ENCODE measurements at places on chromosomes 1 and 21.
A peak's percentile ranks its signal among the peaks of the same experiment; 100 is the strongest.

DNA sequence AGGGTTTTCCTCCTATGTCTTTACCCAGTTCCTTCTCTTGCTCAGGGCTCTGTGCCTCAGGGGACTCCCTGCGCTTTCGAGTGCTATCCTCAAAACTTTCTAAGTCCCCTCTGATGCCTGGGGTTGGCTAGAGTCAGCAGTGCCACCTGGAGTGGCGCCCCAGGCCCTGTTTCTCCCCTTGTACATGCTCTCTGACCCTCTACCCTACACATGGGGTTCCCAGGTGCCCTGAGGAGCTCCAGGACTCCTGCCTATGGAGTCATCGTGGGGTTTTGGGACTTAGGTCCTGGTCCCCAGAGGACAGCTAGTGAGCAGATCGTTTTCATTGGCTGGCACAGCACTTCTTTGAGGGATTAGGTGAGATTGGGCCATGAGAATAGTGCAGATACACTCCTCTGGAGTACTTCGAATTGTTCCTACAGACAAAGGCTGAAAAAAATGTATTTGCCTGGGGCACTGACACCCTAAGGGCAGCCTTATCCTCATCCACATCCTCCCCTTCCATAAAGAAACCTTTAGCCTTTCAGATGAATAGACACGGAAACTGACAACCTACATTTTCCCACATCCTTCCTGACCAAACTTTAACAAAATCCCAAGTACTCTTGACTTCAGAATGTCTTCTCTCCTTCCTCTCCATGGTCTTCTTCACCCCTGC is 41.5 kb downstream of the LGR6 start:
- DNase-seq = no peak

- DNase-seq = no peak
Measured at GRCh38 chr1:50605186-50605875, 182.1 kb upstream of the DMRTA2 start.

- no peak for DNase-seq
Measured at GRCh38 chr1:111221633-111222291, 5.8 kb upstream of the CHI3L2 start.

DNA sequence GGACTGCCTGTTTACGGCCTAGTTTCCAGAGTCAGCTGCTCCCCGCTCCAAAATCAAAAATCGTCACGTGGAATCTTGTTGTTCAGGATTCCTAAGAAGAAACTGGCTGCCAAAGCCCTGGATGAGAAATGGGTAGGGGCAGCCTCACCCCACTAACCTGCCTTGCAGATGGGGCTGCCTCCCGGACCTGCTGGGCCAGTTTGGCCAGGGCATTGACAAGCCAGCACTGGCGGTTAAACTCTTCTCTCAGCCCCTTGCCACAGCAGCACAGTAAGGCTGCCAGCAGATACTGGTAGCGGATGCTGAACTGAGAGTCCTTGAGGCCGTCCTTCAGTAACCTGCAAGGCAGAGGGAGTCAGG is 31.6 kb upstream of the PPP1R15B start:
- no peak for DNase-seq

- DNase-seq = no peak
Measured at GRCh38 chr1:85606414-85606800, 25.8 kb downstream of the CCN1 start.

- no peak for DNase-seq
Measured at GRCh38 chr1:156083800-156084790, 1.8 kb upstream of the MEX3A start.

GRCh38 chr1:121483961-121484424 is 299.2 kb downstream of the SRGAP2C start:
- no peak for DNase-seq

DNA sequence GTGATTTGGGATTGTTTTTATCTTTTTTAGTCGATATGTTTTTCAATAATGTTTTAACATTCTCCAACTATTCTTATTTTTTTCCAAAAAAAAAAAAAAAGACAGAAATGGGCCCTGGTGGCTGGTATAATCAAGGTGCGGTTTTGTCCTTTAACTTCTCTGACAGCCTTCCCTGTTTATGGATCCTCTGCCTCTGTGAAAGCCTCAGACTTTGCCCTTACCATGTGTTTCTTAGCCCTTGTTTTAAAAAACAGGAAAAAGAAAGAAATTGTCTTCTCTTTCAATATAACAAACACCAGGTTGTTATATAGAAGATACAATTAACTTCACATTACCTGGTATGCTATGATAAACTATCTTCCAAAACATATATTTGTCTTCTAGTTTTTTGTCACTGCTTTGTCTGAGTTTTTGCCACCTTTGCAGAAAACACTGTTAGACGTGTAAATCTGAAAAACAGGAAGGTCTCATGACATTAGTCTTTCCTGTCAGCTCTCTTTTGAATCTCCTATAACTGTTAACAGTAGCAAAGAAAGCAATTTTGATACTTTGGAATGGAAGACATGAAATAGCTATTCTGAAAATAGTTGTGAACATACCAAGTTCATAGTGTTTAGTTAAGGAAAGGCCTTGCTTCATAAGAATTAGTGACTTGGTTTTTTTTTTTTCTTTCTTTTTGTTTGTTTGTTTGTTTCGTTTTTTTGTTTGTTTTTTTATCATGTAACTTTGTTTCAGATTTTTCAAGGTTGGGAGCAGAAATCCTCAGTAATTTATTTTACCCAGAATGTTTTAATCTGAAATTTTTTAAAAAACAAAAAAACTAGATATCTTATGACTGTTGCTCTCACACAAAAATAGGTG is 31.7 kb upstream of the CACYBP start:
- no peak for DNase-seq

DNA sequence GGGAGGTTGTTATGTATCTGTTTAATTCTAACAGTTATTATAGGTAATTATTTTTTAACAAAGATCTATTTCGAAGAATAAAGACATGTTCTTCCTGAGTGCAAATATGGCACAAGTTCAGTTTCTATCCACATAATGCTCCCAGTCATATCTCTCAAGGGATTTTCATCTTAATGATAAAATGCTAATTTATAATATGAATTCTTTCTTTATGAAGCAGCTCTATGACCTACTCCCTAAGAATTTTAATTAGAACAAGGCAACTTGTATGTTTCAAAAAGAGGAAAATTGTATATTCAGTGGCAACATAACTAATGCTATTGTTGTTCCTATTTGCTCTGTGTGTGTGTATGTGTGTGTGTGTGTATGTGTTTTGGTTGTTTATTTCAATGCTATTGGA is 1222.1 kb upstream of the NCAM2 start:
- no peak for DNase-seq

GRCh38 chr1:13829152-13829769 is 129.3 kb downstream of the PRDM2 start:
- DNase-seq = no peak

- no peak for DNase-seq
Measured at GRCh38 chr1:84603223-84603622, 29.0 kb upstream of the CTBS start.

GRCh38 chr1:210455840-210456603 is 127.3 kb downstream of the HHAT start:
- no peak for DNase-seq

DNA sequence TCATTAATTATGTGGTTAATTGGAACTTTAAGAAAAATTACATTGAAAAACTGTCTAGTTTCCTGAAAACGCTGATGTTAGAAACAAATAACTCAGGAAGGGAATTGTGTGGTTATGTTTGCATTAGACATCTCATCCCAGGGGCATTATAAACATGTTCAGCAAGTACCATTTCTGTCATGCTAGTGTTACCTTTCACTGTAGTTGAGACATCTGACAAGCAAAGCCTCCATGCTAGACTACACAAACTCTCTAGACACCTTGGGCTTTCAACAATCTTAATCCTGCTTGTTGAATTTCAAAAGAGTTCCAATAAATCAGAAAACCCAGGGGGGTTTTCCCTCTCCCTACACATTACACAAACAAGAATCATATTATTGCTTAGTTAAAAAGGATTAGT is 536.8 kb downstream of the KCNT2 start:
- no peak for DNase-seq

DNA sequence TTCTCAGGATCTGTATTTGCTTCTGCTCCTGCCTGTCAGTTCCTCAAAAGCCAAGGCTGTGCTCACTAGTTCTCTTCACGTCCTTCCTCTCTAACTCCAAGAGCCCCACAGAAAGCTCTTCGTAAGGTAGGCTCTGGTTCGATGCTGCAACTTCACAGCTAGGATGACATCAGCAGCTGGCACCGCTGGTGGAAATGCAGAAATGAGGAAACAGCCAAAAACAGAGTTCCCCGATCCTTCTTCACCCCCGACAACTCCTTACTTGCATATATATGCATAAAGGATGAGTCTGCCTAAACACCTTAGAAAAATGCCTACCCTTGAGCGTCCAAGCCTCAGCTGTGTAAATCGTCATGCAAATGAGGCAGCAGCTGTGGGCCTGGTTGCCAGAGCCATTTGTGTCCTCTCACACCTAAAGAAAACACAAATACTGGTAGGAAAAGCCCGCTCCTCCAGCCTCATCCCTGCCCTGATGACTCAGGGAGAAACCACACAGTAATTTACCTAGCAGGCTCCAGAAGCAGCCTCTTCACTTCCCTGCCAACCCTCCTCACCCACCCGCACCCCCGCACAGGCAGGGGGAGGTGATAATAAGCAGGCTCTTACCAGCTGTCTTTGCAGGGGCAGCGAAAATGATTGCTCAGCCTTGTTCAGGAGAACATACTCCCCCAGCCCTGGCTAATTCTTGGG is 28.2 kb downstream of the BATF3 start:
- DNase-seq = peak; percentile 62

DNA sequence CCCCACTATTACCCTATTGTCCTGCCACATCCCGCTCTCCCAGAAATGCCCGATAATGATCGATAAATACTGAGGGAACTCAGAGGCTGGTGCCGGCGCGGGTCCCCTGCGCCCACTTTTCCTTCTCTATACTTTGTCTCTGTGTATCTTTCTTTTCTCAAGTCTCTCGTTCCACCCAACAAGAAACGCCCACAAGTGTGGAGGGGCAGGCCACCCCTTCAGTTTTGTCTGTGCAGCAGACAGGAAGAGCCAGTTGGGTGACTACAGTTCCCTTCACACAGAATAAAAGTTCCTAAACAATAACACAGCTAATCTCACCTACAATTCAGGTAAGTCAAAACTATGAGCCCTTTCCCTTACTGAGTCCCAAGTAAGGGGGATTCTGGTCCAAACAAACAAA is 423.7 kb downstream of the SMYD3 start:
- DNase-seq = no peak

DNA sequence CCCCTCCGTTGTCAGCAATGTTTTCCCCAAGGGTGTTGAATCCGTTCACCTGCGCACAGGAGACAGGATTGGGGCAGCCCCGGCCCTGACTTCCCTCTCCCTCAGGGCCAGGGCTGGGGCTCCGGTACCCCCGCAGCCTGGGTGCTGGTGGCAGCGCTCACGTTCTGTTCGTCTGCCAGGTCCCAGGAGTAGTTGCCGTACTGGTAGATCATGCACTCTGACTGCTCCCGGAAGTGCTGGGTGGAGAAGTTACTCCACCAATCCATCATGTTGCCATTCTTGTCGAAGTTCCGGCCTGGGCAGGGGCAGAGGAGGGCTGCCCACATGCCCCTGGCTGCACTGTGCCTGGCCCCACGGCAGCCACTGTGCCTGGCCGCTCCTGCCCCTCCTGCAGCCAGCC is 6.1 kb downstream of the PRXL2B start:
- no peak for DNase-seq

- DNase-seq = peak; percentile 77
Measured at GRCh38 chr21:43364851-43365424, 62.0 kb downstream of the SIK1 start.

DNA sequence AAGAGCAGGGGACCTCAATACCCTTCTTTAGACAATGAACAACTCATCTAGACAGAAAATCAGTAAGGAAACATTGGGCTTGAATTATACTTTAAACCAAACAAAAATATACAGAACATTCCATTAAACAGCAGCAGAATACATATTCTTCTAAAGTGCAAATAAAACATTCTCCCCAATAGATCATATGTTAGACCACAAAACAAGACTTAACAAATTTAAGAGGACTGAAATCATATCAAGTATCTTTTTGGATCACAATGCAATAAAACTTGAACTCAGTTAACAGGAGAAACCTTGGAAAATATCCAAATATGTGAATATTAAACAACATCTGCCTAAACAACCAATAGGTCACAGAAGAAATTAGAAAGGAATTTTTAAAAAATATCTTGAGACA is 47.7 kb upstream of the HP1BP3 start:
- no peak for DNase-seq

- no peak for DNase-seq
Measured at GRCh38 chr1:199463521-199464127, 563.9 kb upstream of the NR5A2 start.

GRCh38 chr21:36985751-36986594 is 19.5 kb upstream of the HLCS start:
- no peak for DNase-seq

DNA sequence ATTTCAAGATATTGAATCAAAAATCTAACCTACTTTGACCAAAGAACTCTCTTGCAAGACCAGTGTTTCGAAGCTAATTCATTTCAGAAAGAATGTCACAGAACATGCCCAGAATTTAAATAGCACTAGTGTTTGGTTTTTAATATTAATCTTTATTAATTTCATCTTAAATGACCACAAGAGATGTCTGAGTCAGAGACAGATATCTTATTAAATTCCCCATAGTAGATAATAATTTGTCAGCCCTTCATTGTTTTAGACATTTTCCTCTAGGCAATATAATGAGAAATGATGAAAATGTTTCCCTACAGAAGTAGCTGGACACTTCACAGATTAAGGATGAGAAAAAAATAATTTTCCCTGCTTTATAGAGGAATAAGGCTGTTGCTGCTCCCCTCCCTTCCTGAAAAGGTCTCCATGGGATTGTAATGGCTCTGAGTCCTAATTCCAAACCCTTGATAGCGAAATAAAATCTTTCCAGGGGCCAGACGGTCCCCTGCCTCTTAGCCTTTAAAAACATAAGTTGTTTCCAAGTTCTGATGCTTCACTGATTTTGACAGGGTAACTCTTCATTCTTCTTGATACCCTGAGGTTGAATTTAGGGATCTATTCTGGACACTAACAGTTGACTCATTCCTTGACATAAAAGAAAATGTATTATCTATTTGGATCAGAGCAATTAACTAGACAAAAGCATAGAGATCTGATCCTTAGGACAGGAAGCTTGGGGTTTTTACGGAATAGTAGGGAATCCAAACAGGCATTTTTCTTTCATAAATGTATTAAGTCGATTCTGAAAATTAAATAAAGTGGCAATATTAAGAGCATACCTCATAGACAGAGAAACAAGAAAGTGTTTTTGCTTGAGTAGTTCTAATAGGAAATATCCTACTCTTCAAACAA is 820.8 kb downstream of the BRINP3 start:
- DNase-seq = no peak

DNA sequence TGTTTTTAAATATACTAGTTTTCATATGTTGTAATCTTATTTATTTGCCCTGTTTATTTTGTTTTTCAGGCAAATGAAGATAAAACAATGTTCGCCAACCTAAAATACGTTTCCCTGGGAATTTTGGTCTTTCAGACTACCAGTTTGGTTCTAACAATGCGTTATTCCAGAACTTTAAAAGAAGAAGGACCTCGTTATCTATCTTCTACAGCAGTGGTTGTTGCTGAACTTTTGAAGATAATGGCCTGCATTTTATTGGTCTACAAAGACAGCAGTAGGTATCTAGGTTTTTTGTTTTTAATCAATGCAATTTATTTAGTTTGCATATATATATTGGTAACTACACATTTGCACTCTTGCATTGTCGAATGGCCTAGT is 23.7 kb downstream of the SLC35A3 start:
- DNase-seq = no peak
